Stimulated activated CD8-positive, alpha-beta memory T cell treated with anti-CD3 and anti-CD28 coated beads, Interleukin-4, amount 100 ng/mL, for 4 hours (primary cell): ENCODE measurements at places on chromosomes 11 and 22.

GRCh38 chr11:13461291-13461690, 1.7 kb downstream of the BTBD10 start:
- DNase-seq: no peak

GRCh38 chr11:48154151-48154550, 62.5 kb upstream of the OR4B1 start:
- no peak for DNase-seq

GRCh38 chr22:34501366-34501965, 564.5 kb upstream of the ISX start:
- DNase-seq: no peak

DNA sequence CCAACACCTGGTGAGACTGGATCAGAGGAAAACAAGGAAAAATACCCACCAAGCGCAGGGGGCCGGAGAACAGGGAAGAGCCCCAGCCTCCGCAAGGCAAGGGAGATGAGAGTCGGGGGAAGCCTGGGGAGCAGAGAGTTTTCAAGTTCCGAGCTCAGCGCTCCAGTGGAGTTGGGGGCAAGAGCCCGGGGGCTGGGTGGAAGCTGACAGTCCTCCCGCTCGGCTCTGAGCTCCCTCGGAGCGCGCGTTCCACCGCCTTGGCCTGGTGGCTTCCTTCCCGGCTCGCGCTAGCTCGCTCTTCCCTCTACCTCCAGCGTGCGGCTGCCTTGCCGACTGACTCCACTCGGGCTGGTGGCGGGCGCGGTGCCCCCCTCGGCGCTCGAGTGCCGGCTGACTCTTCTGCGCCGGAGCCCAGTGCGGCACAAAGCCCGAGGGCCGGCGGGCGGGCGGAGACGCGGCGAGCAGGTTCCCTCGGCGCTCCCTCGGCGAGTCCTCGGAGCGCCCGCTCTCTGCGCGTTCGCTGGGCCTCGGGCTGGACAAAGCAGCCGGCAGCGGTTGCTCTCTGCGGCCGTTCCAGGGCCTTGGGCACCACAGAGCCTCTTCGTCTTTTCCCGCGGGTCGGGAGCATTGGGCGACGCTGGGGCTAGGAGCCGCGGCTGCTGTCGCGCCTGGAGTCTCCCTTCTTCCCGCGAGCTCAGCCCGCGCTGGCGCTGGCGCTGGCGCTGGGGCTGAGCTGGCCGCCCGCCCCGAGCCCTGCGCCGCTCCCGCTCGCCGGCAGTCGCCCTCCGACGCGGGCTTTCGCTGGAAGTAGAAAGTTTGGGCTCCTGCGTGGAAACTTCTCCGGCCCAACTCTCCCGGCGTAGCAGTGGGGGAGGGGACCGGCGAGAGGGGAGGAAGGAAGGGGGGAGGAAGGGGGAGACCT, 1.0 kb downstream of the PAX6 start:
- no peak for DNase-seq

GRCh38 chr22:17570851-17571631, 7.7 kb downstream of the SLC25A18 start:
- DNase-seq: no peak

GRCh38 chr11:1546536-1547466, 25.3 kb downstream of the DUSP8 start:
- no peak for DNase-seq

DNA sequence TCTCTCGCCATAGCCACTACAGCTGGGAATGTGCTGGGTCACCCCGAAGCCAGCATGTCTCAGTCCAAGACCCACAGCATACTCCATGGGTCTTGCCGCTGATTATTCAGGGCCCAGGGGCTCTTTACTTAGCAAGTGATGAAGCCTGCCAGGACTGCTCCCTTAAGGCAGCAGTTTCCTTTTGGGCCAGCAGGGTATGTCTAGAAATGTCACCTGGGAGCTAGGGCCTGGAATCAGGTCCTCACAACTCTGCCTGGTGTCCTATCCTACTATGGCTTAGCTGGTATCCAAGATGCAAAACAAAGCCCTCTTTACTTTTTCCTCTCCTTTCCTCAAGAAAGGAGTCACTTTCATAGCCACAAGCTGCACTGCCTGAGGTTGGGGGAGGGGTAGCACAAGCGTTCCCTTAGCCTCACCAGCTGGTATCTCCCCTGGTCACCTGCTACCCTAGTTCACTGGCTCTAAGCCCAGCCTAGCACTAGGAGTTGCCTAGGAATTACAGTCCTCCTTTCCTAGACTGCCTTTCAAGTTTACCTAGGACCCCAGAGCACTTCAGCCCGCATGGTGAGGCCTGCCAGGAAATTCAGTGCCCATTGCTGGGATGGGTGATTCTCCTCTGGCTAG, 22.6 kb upstream of the NCR3LG1 start:
- DNase-seq: no peak

DNA sequence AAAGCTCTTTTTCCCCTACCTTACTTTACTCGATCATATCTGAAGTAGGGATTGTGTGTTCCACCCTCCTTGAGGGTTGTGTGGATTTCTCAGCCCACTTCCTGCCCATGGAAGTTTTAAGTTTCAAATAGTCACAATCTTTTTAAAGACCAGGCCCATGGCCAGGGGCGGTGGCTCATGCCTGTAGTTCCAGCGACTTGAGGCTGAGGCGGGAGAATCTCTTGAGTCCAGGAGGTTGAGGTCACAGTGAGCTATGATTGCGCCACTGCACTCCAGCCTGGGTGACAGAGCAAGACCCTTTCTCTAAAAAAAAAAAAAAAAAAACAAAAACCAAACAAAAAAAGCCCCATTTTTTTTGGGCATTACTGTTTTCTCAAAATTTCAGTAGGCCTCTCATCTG, 36.3 kb upstream of the LRRC10B start:
- DNase-seq: no peak

- DNase-seq: no peak
Measured at GRCh38 chr22:39997939-39998726, 3.4 kb downstream of the FAM83F start.

DNA sequence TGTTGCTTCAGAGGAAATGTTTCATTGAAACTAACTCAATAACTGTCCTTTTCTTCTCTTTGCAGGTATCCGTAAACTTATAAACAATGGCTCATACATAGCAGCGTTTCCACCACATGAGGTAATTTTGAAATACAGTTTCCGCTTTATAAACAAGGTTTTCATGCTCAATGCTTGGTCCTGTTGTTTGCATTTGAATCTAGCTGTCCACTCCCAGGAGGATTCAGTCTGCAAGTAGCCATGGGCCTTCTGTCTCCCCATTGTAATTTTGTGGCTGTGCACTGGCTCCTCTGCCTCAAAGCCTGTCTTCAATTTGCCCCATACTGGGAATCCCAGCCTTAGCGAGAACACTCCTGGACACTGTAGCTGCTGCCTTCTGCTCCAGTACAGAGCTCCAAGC, 34.7 kb downstream of the MUC15 start:
- no peak for DNase-seq

DNA sequence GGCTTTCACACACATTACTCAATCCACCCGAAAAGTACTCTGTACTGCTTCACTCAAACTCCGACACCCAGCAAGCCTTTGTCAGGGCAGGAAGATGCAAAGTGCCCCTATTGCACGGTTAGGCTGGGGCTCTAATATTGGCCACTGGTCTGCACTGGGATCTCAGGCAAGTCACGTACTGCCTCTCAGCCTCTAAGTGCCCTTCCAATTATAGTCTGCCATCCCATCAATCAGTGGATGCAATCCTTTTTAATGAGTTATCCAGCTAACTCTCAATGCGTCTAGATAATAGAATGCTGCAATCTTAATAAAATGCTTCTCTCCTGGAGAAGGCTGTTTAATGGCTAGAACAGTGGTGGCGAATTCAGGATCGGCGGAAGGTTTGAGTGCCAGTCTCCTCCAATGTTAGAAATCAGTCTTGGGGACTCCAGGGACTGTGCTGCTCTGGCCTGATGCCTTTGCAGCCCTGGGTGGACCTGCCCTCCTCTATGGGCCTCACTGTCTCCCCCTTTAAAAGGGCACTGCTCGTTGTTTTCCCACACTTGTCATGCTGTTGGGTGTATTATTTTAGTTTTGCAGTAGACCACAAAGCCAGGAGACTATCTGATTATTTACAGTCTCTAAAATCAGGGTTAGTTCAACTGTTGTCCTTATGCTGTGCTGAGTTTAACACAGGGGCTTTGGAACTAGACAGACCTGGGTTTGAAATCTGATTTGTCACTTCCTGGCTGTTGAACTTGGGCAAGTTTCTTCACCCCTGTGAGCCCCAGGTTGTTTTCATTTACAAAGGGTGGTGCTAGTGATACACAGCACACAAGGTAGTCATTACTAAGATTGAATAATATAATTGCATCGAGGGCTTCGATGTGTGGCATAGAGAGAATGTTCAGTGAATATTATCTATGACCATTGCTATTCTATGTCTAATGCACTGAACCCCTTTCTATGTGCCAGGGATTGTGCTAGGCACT, 36.7 kb downstream of the CLMP start:
- DNase-seq: no peak

DNA sequence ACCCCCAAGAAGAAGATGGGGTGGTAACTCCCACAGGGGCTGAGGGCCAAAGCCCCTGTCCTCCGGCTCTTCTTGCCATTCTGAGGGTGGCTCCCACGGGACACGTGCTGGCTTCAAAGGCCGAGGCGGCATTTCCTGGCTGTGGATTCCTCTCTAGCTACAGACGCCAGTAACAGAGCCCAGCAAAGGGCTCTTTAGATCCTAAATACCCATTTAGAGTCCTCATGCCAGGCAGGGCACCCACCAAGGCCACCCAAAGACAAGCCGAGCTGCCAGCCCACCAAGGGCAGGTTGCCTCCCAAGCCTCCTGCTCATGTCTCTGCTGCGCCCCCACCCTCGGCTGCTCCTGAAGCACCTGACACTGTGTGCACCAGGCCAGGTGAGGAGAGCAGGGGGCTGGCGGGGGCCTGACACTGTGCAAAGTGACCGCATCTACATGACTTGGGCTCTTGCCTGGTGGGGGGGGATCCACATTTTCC, 5.7 kb downstream of the LRFN4 start:
- DNase-seq: no peak

DNA sequence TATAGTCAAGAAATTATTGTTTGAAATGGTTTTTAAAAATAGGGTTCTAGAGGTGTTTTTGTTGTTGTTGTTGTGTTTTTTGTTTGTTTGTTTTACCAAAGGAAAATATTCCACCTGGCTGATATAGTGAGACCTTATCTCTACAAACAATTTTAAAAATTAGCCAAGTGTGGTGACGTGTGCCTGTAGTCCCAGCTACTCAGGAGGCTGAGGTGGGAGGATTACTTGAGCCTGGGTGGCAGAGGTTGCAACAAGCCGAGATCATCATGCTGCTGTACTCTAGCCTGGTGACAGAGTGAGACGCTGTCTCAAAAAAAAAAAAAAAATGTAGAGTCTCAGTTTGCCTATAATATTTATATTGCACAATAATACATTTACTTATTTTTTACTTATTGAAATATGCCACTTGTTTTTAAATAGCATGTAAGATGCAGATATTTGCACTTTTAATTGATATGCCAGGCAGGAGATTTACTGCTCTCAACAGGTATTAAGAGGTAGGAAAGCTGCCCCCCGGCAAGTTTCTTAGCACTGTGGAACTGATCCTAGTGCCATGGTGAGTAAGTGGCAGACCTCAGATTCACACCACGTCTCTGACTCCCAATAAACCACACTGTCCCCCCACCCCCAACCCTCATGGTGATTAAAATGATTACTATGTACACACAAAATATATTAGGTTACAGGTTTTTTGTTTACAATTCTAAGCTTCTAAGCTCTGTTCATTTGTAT, 157.4 kb downstream of the TEAD1 start:
- DNase-seq: no peak

DNA sequence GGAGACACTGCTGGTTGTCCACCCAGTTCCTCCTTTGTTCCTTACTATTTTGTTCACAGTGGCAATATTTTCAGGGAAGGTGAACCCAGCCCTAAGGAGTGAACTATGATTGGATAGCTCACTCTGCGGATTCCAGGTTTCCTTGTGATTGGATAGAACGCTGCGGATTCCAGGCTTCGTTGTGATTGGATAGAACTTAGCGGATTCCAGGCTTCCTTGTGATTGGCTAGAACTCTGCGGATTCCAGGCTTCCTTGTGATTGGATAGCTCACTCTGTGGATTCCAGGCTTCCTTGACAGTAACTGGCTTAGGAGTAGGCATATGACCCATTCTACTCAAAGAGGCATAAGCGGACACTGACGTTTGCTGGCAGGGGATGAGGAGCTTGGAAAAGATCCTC, 28.6 kb upstream of the ADA2 start:
- DNase-seq: no peak

- no peak for DNase-seq
Measured at GRCh38 chr11:88594274-88594950, 256.9 kb upstream of the CTSC start.

- DNase-seq: no peak
Measured at GRCh38 chr11:126790550-126791081, 210.0 kb downstream of the KIRREL3 start.

- no peak for DNase-seq
Measured at GRCh38 chr11:17703951-17704350, 15.4 kb upstream of the MYOD1 start.

DNA sequence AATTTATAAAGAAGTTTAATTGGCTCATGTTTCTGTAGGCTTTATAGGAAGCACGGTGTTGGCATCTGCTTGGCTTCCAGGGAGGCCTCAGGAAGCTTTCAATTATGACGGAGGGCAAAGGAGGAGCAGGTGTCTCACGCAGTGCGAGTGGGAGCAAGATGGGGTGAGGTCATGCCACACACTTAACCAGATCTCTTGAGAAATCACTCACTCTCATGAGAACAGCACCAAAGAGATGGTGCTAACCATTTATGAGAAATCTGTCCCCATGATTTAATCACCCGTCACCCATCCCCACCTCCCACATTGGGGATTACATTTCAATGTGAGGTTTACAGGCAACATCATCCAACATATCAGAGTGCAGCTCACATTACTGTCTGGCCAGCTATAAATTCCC, 103.5 kb downstream of the ARHGAP8 start:
- DNase-seq: no peak

DNA sequence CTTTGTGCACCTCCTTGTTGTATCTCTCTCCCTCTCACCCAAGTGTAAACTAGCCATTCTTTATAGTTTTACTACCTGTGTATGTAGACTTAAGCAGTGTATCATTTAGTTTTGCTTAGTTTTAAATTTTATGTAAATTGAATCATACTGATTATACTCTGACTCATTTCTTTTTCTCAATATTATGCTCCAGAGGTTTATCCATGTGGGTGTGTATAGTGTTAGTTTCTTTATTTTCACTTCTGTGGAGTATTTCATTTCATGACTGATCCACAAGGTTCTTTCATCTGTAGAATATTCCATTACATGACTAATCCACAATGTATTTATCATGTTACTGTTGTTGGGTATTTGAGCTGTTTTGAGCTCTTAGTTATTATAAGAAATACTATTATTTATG, 62.0 kb downstream of the CCDC34 start:
- no peak for DNase-seq

DNA sequence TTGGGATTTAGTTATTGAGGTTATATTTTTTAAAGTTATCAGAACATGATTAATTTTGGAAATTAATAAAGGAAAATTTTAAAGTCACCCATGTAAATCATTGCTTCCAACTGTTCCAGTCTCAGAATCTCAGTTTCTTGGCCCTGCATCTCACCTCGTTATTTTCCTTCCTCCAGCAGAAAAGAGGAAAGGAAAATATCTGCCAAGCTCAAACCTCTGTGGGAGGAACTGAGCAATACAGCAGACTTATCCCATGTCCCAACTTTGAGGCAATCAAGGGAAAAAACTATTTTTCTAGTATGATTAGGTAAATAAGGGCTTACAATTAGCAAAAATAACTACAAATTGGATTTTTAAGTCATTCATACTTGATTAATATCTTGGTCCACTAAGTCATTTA, 30.1 kb downstream of the ELMOD1 start:
- no peak for DNase-seq
